ENCODE measurements at places on chromosomes 3 and 15. TPM values are rescaled to one million over a fixed set of nuclear protein-coding genes. Genes with fewer than 3 reads are reported as not detected.

Gene AQP9
- total RNA-seq, result 4.8 TPM

Gene FANCD2OS
- total RNA-seq, result not detected

Gene ARGFX
- not detected for total RNA-seq

Gene NR2E3
- 0.20 TPM for total RNA-seq

Gene ZMYND10
- total RNA-seq, result 0.20 TPM

Gene CLRN1
- not detected for total RNA-seq

Gene MFGE8
- 123 TPM for total RNA-seq

Gene CD96
- not detected for total RNA-seq

Gene FHIT
- 3.7 TPM for total RNA-seq

Gene MYL3
- total RNA-seq, result not detected

Gene NDN
- total RNA-seq, result 76.8 TPM

Gene C2CD4A
- total RNA-seq, result not detected

Gene LRRC31
- total RNA-seq, result not detected

Gene HDGFL3
- 15.8 TPM for total RNA-seq
